ENCODE measurements at places on chromosomes 4 and X.

DNA sequence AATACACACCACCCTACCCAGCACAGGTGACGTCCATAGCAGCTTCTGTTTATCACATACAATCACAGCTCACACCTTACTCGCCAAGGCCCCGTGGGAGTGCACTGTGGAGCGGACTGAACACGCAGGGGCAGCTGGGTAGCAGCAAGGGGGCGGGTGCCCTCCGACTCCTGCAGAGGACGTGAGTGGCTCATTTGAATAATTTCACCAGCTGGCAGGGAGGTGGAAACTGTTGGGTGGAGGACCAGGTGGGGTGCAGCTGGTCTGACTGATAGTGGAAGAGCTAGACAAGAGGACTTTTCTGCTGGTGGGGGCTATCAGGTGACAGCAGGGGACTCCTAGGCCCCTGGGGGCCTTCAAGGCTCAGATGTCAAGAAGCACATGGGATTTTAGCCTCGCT lies 16.3 kb downstream of the MAN2B2 start:
- DNase-seq, result no peak

DNA sequence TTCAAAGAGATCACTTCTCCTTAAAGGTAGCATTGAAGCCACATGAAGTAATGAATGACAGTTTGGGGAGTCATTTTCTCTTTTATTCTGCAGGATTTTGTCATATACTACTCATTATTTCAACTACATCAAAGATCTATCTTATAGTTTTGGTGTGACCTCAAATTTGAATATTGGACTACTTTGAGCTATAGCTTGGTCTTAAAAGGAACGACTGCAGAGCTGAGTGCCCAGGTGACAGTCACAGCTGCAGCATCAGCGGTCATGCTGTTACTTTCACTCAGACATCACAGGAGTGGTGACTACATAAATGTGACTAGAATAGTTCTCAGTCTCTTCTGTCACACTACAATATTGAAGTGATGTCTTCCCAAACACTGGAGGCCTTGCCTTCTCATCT lies 10.7 kb upstream of the SPCS3 start:
- no peak for DNase-seq

GRCh38 chr4:117421706-117422105 lies 336.3 kb upstream of the TRAM1L1 start:
- no peak for DNase-seq

DNA sequence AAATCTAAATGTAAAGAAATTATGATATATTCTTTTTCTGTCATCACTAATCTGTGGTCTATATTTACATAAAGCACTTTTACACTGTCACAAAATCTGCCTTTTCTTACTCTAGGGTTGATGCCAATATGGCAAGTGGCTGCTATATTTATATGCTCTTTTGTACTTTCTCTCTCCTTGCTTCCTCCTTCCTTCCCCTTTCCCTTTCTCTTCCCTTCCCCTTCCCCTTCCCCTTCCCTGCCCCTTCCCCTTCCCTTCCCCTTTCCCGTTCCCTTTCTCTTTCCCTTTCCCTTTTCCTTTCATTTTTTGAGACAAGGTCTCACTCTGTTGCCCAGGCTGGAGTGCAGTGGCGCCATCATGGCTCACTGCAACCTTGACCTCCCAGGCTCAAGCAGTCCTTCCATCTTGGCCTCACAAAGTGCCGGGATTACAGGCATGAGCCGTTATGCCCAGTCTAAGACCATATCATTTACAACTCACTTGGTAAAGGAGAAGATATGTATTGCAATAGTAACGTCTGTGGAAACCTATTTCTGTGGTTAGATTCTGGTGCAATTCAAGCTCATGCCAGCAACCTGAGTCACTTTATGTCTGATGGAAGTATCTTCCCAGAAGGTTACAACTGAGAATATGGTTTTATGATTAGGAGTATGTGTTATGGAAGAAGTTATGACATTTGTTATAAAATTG lies 13.9 kb upstream of the PLAC8 start:
- DNase-seq, result no peak

DNA sequence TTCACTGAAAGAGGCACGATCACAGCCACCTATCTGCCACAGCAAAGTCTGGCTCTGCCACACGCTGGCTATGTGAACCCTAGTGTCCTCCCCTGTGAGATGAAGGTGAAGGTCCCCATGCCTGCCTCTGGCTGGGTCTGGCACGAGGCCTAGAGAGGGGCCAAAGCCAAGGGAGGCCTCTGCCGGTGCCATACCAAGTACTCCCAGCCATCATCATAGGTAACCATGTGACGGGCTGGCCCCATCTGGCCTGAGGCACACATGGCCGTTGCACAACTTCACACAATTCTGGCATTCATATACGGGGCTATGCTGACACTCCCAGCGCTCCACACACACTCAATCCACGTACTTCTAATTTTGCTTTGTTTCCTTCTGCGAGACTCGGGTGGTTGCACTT lies 15.3 kb downstream of the NOP14 start:
- DNase-seq, result no peak

DNA sequence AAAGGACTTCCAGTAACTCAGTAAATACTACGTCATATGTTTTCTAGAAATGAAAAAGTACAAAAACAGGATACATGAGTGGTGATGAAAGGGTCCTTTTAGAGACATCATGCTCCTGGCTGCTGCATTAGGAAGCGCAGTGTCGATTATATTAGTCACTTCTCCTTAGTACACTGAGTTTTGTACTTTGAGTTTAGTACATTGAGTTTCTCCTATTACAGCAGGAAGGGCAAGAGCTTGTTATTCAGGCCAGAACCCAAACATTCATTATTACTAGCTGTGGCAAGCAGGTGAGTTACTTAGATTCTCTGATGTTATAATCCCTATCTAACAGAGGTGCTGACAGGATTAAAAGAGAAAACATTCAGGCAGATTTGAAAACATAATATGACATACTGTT lies 21.3 kb downstream of the RPGR start:
- no peak for DNase-seq

DNA sequence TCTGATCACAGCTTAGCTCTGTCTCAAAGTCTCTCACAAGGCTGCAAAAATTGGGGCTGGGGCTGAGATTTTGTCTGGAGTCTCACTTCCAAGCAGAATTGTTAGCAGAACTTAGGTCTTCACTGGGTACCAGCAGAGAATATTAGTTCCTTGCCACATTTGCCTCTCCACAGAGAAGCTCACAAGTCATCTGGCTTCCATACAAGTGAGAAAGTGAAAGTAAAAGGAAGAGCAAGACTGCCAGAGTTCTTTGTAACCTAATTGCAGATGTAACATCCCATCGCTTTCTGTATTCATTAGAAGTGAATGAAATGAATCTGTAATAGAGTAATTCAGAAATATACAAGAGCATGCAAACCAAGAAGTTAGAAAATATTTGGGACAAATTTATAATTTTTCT lies 624.1 kb upstream of the GNPDA2 start:
- DNase-seq, result no peak

- DNase-seq, result no peak
These were observed 61.7 kb downstream of the PPARGC1A start for GRCh38 chr4:23828020-23828715.

GRCh38 chr4:95833711-95834194 lies 6.1 kb upstream of the PDHA2 start:
- DNase-seq, result no peak

DNA sequence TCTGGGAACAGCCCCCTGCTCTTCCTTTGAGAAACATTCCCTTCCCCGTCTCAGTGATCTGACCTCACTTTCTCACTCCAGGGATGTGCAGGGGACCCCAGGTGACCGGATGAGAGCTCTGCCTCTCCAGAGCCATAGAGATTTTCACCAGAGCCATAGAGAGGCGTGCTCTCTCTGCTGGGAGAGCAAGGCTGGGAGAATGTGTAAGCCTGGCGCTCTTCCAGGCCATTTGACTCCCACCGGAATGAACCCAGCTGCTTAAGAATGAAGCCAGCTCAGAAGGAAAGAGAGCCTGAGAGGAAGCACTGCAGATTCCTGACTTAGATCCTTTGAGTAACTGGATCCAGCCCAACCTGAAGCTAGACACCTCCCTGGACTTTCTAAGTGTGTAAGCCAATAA lies 106.4 kb downstream of the DHX15 start:
- peak; percentile 23 for DNase-seq

- peak; percentile 13 for DNase-seq
These were observed 78.0 kb upstream of the CLNK start for GRCh38 chr4:10762561-10762960.

GRCh38 chrX:44012484-44013096 lies 39.4 kb upstream of the NDP start:
- peak; percentile 2 for DNase-seq

- no peak for DNase-seq
These were observed 67.9 kb downstream of the PPP3CA start for GRCh38 chr4:101279377-101279871.

GRCh38 chr4:109816082-109816442 lies 500 bp downstream of the GAR1 start:
- peak; percentile 5 for DNase-seq

DNA sequence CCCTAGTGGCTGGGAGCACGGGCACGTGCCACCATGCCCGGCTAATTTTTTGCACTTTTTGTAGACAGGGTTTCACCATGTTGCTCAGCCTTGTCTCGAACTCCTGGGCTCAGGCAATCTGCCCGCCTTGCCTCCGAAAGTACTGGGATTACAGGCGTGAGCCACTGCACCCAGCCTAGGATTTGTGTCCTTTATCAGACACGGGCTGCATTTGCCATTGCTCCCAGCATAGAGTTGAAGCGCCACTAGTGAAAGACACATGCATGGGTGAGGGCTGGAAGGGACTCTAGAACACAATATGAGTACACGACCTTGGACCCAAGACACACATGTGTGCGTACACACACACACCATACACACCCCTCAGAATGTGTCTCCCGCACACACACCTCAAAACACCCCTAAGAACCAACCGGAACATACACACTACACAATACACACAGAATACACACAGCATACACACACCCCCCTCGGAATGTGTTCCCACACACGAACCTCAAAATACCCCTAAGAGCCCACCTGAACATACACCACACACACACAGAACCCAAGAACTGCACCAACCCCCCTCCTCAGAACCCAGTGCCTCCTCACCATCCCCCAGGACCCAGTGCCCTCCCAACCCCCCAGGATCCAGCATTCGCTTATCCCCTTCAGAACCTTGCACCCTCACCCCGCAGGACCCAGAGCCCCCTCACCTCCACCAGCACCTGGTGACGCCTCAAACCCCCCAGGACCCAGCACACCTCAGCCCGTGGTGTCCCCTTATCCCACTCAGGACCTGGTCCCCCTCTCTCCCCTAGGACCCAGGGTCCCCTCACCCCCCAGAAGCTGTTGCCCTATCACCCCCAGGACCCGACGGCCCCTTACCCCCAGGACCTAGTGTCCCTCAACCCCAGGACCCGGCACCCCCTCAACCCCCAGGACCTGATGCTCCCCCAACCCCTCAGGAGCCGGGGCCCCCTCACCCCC lies 1.0 kb downstream of the TNIP2 start:
- no peak for DNase-seq

- DNase-seq, result peak; percentile 31
These were observed 59.2 kb upstream of the ZC4H2 start for GRCh38 chrX:65035446-65035770.

DNA sequence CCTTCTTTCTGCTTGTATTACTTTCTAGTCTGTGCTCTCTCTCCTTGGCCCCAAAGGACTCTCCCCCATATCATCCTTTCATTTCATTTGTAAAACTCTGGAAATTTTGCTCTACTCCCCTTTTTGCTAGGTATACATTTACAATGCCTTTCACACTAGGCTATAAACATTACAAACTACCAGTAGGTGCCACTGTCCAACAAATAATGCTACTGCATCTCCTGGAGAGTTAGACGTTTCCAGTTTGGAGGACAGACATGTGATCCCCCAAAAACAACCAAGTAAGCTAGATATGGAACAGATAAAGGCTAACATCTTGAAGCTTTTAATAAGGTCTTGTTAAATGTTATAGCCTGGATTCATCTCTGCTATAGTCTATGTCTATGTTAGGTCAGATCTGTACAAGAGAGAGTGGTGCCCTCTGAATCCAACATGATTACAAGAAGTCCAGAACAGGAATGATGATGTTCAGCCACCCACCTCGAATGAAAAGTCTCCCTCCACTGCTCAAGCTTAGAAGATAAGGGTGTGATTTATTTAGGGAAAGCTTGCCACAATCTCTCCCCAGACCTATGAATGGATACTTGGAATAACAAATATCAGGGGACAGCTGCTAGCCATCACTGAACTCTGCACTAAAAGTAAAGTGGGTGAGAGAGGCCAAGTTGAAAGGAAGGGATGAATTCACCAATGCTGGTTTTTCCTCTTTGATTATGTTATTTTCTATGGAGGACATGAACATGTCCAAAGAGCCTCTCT lies 14.3 kb downstream of the CBR4 start:
- DNase-seq, result no peak

DNA sequence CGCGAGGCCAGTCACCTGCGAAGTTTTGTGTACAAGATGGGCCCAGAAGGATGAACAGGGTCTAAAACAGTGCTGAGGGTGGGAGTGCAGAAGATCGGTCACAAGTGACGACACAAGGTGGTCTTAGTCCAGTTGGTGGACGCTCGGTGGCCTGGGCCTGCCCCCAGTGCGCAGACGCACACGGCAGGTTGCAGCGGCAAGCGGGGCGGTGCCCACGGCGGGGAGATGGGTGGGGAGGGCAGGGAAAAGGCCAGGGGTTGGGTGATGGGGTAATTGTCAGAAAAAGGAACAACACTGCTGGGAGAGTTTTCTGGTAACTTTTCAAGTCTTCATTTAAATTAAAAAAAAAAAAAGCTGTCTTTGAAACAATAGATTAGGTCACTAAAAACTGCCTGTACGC lies 1.0 kb upstream of the PRDX4 start:
- no peak for DNase-seq

GRCh38 chr4:63619771-63620170 lies 789.5 kb downstream of the TECRL start:
- no peak for DNase-seq

- no peak for DNase-seq
These were observed 149.8 kb upstream of the BOD1L1 start for GRCh38 chr4:13777341-13777740.

DNA sequence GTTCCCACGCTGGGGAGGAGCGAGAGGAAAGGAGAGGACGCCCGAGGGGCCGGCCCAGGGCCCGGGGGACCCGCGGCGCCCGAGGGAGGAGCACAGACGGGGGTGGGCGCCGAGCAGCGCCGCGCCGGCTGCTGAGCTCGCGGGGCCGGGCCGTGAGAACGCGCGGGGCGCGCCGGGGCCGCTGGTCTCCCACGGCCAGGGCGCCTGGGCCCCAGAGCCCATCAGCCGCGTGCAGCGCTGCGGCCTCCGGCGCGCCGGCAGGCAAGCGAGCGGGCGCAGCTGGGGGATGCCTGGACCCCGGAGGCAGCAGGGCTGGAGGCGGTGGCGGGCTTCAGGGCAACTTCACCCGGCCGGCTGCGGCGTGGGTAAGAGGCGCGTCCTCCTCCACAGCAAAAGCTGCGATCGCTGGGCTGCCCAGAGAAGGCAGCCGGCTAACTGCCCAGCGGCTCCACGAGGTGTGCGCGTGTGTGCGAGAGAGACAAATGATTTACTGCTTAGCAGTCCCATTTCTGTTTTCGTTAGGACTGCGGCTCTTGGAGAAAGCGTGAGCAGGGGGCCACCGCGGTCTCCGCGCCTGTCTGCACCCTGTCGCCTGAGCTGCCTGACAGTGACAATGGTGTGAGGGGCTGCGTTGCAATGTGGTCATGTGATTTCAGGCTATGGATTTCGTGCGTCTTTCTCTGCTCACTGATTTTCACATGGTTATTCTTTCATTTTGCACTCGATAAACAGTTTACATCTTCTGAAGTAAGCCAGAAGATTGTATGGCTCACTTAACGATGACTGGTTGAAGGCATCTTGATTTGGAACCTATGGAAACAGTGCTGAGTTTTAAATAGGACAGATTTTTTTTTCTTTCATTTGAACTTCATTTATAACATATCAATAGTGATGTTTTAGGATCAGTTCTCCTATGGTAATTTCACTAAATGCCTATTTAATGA lies 1.2 kb downstream of the GUCY1A1 start:
- peak; percentile 12 for DNase-seq

GRCh38 chrX:154409222-154409871 lies at the start of gene DNASE1L1:
TSS of gene DNASE1L1 (minus strand) at chrX:154409254. CDS start at chrX:154405568, 3,686 bp downstream.
- DNase-seq, result peak; percentile 81

All from thyroid gland (tissue), 4 donors.